ENCODE measurements at places on chromosomes 2 and 18. TPM values are rescaled to one million over a fixed set of nuclear protein-coding genes. Genes with fewer than 3 reads are reported as not detected.

GRCh38 chr2:78768016-78768415 lies 257.5 kb upstream of the REG3G start:
- no peak for DNase-seq

GRCh38 chr2:237306083-237306786 lies 107.7 kb downstream of the COL6A3 start:
- DNase-seq = no peak

DNA sequence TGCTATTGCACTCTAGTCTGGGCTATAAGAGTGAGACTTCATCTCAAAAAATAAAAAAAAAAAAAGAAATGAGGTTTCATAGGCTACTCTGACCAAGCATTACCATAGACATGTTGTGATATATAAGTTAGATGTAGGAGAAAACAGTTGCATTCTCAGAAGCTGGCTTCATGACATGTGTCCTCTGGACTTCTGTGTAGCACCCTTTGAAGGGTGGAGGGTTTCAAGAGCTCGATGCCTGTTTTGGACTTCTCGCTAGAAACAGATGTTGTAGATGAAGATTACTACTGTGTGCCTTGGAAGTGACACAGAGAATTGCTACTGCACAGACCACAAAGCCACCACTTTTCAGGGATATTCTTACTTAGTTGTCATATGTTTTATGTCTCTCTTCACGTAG lies 91.0 kb downstream of the TMEM247 start:
- DNase-seq = no peak

DNA sequence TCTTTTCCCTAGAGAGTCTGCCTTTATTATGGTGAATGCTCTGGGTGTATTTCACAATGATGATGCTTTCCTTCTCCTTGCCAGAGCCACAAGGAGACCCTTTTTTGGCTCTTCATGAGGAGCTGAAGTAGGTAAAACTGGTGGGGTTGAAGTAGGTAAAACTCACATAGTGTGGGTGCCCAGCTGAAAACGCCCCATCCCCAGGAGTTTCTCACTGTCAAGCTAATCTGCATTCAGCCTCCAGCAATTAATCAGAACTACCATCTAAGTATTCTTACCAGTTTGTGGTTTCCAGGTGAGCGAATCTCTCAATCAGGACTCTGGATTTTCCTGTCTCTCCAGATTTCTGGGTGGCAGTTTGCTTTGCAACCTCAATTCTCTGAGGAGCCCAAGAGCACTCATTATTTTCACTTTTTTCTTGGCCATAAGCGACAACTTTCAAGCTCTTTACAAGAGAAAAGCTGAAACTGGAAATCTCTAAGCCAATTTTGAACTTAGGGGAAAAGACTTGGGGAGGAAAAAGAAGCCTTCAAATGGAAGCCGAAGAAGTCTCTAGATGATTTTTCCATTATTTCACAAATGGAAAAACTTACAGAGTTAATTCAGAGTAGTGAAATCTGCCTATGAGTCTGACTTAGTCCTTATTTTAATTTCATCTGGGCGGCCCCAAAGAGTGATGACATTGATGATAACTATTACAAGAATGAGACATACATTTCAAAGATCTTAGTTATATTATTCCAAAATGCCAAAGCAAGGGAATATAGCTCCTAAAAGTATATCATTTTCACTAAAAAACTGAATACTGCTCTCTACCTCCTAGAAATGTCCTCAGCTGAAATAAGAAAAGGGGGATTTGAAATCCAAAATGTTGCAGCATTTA lies 121.4 kb upstream of the MAP3K20 start:
- no peak for DNase-seq

GRCh38 chr2:32011485-32011960 lies 715 bp upstream of the MEMO1 start:
- DNase-seq = no peak

IGFBP2 gene
- total RNA-seq = 213 TPM

MAP3K19 gene
- 0.78 TPM for total RNA-seq

- no peak for DNase-seq
Observed at GRCh38 chr2:216349366-216349765, 22.9 kb downstream of the MARCHF4 start.

DNA sequence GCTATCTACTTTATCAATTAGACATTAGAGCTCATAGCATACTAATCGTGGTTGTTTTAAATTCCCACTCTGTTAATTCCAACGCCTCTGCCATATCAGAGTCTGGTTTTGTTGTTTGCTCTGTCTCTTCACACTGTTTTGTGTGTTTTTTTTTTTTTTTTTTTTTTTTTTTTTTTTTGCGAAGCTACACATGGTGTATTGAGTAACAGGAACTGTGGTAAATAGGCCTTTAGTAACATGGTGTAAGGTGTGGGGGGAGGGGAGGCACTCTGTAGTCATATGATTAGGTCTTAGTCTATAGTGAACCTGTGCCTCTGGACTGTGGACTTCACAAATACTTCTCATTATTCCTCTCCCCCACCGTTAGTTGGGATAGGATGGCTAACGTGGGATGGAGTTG lies 370.7 kb upstream of the RAB12 start:
- no peak for DNase-seq

DNA sequence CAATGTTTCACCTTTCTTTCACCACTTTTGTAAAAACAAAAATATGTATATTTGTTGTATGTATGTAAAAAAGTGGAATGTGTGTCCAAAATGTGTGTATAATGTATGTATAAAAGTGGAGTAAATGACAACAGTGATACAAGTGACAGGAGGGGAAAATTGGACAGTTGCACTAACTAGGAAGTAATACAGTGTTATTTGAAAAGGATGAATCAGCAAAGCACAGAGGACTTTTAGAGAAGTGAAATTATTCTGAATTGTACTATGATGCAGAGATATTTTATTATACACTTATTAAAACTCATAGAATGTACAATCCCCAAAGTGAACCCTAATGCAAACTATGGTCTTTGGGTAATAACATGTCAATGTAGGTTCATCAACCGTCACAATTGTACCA lies 331.3 kb upstream of the CNTNAP5 start:
- no peak for DNase-seq

DNAJB2 gene
- total RNA-seq = 73.2 TPM

DNA sequence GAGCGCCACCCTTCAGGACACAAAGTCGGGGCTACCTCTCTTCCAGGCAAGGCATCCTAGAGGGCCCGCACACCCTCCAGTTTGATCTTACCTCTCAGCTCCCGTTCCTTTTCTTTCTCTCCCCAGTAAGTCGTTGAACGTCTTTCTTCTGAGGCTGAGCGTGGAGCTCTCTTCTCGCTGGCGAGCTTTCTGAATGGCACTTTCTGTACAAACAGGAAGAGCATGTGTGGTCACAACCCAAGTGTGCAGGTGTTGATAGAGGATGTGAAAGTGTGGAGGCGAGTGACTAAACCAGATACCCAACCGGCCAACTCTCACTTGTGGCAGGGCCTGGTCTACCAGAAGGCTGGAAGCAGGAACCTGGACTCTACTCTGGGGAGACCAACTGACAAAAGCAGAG lies at the start of gene AFF3:
Gene AFF3, minus strand, starts transcription at position 198 of the 400 bp plus-strand sequence. CDS start 38,136 bp downstream, outside the sequence.
- no peak for DNase-seq

All from occipital lobe (tissue), 3 donors.